ENCODE measurements at places on chromosomes 4 and X.

DNA sequence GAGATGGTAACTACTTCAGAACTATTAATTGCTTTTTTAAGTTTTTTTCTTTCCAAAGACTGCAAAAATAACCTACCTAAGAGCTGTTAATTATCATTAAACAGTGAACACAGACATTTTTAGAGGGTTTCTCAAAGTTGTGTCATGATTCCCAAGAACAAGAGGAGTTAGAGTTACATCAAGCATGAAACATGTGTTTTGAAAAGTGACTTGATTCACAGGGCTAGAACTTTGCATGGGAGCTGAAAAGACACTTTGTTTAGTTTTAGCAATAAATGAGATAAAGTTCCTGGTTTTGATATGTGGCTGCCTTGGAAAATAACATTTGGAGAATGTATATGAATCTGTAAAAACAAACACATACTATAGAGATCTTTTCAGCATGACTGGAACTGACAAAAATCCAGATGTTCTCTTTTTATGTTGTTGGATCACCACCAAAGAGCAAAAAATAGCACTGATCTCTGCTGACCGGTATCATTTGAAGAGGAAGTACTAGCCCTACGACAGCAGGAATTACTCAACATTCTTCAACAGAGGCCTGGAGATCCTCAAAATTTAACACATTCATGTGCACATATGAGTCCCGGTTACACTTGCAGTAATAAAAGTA, 173.0 kb upstream of the PCDH18 start:
- DNase-seq, result peak; percentile 90

DNA sequence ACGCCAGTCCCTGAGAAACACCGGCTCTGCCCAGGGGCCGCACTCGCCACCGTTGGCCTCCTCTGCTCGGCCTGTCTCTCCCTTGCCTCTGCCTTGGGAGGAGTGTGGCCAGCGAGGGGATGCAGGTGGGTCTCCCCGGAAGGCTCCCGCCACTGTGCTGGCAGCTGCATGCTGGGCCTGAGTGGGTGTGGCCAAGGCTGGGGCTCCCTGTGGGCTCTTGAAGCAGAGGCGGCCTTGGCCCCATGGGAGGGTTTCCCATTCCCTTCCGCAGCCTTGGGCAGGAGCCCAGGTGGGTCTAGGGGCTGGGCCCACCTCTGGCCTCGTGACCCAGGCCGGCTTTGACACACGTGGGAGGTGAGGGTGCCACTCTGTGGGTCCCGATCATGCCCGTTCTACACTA, 19.1 kb downstream of the FGFRL1 start:
- DNase-seq, result no peak

- DNase-seq, result no peak
Measured at GRCh38 chrX:100349391-100349790, 60.7 kb downstream of the PCDH19 start.

DNA sequence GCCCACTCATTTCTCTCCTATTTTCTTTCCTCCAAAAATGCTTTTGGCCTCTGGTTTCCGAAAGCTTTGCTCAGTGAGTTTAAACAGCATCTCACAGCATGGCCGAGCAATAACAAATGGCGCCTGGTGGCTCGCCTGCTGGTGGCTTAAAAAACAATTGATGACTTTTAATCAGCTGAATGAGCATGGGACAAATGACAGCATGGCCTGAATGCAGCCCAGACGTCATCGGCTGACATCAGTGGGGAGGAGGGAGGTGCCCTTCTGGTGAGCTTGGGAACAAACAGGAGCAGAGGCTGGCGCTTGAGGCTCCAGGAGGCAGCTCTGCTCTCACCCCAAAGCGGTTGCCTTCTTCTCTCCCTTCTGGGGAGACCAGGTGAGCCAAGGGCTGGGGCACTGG, 286.4 kb downstream of the BCOR start:
- no peak for DNase-seq

GRCh38 chr4:531076-531475, 32.1 kb downstream of the PIGG start:
- DNase-seq, result no peak

DNA sequence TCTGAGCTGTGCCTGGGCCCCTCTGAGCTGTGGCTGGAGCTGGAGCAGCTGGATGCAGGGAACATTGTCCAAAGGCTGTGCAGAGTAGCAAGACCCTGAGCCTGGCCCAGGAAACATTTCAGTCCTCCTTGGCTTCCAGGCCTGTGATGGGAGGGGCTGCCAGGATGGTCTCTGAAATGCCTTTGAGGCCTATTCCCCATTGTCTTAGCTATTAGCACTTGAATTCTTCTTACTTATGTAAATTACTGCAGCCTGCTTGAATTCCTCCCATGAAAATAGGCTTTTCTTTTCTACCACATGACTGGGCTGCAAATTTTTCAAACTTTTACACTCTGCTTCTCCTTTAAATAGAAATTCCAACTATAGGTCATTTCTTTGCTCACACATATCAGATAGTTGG, 349.8 kb upstream of the KLHL4 start:
- DNase-seq, result no peak

DNA sequence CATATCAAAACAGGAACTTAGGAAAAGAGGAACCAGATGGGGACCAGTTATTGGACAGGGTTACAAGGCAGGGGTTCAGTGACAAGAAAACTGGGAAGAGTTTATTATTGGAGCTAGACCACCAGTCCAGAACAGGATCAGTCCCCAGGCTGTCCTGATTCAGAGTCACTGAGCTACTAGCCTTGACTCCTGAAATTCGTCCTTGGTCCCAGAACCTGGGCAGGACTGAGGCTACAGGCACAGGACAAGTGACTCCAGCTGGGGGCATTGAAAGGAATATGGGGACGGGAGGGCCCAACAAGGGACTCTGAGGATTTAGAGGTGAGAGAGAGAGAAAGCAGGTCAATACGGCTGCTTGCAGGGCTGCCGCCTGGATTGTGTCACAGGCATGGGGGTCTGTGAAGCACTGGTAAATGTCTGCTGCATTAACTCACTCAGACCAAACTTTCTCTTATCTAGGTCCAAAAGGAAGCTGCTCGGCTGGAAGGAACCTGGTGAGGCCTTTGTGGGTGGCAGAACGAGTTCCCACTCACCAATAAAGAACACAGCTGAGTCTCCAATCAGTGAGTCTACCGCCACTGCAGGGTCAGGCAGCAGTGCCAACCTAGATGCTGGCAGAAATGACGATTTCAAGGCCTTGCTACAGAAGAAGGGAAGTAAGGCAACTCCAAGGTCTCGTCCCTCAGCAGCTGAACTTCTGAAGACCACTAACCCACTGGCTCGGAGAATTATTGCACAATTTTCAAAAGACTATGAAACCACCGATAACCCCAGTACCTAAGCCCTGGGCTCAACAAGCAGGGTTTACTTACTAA, 11.3 kb upstream of the RTL5 start:
- no peak for DNase-seq

DNA sequence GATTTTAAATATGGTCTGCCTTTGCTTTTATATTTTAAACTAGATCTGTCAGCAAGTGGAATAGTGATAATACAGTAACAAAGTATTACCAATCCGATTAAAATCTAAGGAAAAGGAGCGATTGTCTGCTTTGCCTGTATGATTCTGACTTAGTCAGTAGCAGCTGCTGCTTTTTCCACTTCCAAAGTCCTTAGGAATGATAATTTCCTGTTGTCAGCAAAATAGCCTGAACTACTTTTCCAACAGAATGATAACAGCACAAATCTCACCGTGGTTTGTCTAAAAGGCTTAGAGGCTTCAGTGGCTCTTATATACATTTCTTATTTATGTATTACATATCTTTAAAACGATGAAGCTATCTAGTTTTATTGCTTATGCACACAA, 290.0 kb downstream of the ANK2 start:
- no peak for DNase-seq

DNA sequence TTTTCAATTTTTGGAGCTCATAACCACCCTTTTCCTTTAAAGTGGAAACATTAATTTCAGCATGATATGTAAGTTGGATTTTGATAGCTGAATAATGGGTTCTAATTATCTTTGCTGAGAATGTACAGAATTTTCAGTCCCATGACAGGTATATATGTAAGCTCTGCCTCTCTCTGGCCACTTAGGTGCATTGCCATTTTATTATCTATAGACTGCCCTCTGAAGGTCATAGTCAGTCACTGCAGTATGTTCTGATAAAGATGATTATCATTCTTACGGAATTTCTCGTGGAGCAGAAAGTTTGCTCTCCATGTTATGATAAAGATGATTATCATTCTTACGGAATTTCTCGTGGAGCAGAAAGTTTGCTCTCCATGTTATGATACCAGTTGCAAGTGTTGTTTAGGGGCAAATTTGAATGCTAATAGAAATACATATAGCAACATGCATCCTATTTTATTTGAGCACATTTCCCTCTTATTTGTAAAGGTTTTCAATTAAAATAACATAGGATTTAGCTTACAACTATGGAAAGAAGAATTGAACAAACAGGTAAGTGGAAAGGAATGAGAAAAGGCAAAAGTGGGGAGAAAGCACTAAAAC, 10.4 kb downstream of the AFP start:
- DNase-seq, result peak; percentile 54

- DNase-seq, result peak; percentile 17
Measured at GRCh38 chr4:68372588-68372987, 22.7 kb upstream of the YTHDC1 start.

- DNase-seq, result peak; percentile 56
Measured at GRCh38 chr4:24765376-24765988, 29.9 kb upstream of the SOD3 start.

DNA sequence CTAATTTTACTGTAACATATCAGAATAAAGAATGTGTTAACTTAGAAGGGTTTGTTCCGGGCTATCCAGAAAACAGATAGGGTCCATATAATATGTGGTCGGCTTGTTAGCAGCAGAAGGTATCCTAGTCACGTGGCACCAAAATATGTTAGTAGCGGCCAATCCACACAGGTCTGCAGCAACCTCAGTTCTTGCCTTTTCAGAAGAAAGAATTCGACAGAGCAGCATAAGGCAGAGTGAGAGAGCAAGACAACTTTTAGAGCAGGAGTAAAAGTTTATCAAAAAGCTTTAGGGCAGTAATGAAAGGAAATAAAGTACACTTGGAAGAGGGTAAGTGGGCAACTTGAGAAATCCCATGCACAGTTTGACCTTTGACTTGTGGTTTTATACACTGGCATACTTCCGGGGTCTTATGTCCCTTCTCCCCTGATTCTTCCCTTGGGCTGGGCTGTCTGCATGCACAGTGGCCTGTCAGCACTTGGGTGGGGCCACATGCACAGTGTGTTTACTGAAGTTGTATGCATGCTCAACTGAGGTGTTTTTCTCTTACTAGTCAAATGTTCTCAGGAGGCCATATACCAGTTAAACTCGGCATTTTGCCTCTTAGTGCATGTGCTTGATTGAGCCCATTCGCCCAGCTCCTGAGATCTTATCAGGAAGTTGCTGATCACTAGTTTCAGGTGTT, 37.0 kb upstream of the ABCG2 start:
- DNase-seq, result no peak

- DNase-seq, result no peak
Measured at GRCh38 chrX:105273326-105273725, 52.8 kb upstream of the TEX13A start.

DNA sequence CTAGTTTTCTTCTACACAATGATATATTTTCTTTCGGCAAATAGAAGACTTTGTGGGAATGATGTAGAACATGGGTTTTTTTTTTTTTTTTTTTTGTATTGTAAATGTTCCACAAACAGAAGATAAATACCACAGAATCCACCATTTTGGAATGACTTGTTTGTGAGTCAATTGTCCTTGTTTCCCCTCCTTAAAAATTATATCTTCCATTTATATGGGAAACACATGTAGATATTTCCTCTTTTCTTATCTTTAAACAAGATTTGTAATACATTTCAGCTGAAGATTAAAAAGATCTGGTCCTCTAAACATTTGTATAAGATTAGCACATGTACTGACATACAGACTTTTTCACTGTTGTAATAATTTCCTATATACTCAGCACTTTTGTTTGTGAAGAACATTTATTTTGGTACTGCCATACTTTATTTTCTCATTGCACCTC, 304.6 kb downstream of the SPRY1 start:
- peak; percentile 32 for DNase-seq

DNA sequence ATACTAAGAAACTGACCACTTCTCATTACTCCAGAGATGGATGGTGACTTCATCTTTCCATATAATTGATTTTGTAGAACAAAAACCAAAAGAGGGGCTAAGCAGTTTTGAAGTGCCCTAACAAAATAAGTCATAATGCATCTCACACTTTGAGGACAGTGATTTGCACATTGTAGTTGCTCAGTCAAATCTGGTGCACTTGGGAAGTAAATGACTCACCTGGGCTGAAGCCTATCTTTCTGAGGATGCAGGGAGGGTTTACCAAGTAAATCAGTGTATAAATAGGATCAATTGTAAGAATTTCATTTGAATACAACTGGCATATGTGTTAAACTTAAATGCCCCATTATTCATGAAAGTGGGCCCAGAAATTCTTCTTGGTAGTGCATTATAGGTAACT, 134.2 kb downstream of the DCLK2 start:
- no peak for DNase-seq

DNA sequence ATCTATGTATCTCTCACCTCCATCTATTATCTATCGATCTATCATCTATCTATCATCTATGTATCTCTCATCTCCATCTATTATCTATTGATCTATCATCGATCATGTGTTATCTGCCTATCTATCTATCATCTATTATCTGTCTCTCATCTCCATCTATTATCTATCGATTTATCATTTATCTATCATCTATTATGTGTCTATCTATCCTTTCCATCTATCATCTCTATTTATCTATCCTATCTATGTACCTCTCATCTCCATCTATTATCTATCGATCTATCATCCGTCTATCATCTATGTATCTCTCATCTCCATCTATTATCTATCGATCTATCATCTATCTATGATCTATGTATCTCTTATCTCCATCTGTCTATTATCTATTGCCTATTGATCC, 188.1 kb downstream of the ASMT start:
- no peak for DNase-seq

GRCh38 chr4:72319601-72320021, 249.4 kb downstream of the ADAMTS3 start:
- peak; percentile 87 for DNase-seq

DNA sequence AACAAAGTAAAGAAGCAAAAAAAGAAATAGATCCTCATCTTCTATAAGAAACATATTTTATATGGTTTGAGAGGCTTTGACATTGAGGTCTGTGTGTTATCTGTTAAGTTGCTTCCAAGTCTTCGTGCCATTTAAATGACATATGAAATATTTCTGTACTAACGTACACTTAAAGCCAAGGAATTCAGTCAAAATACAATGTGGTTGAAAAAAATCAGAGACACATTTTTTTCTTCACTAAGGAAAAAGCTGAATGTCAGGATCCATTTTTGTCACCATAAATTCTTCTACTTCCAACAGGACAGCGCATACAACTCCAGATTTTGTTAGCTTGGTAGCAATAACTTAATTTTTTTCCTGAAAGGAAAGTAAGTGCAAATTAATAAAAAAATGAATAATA, 168.5 kb downstream of the FAT4 start:
- DNase-seq, result peak; percentile 51
